ENCODE measurements at places on chromosomes 4 and X.
A peak's percentile ranks its signal among the peaks of the same experiment; 100 is the strongest.

DNA sequence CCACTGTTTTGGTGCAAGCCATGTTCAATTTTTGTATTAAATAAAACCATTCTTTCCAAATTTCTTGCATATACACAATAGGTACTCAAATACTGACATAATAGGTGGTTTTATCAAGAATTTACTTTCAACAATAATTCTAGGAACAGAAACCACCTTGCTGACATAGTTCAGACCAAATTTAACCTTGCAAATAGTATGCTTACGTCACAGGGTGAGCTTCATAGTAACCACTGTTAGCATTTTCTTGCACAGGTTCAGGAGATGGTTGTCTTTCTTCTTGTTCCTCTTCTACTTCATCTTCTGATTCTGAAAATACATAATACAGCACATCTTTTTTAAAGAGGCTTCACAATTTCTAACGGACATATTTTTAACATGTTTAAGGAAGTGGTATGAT, 17.6 kb downstream of the G3BP2 start:
- no peak for DNase-seq

- DNase-seq = no peak
Observed at GRCh38 chr4:151575646-151576045, 166.7 kb downstream of the FHIP1A start.

- no peak for DNase-seq
Observed at GRCh38 chrX:124216396-124217115, 115.9 kb upstream of the TEX13D start.

DNA sequence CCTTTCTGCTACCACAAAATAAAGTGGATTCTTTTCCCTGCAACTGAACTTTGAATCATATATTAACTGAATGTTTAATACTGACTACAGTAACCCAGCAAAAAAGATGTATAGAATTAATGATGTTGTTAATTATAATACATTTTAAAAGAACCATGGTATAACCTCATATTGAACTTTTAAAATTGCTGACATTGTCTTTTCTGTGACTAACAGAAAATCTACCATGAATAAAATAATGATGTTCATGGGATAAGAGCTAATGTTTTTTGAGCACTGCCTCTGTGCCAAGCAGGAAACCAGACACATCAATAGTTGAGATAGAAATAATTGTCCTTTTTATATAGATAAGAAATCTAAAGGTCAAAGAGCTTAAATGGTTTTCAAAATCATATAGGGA, 691.9 kb downstream of the PDHA2 start:
- DNase-seq = no peak

DNA sequence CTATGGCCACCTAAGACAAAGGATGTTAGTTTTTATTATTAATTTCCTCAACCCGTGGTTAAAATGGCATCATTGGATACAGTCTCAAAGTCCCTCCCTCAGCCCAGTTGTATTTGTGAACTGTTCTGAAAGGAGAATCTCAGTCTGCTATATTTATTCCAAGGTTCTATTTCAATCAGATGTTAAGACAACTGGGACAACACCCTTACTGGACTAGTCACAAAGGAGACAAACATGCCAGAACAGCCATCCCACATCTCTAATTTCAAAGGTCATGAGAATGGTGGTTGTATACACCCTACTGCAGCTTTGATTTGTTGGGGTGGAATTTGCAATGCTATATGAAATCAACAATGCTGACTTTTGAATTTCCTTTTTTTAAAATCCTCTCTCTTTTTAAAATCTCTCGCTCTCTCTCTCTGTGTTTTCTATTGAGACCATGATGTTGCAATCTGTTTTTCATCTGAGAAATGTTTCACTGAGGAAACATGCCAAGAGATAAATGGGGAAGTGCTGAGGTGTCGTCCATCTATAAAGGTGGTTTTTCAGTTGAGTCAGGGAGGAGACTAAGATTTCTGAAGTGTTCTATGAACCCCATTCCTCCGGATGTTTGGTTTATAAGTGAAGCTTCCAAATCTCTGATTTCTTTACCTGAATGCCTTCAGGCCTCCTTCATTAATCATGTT, 201.5 kb upstream of the GATB start:
- no peak for DNase-seq

GRCh38 chr4:74157154-74157553, 764 bp upstream of the MTHFD2L start:
- DNase-seq = no peak

DNA sequence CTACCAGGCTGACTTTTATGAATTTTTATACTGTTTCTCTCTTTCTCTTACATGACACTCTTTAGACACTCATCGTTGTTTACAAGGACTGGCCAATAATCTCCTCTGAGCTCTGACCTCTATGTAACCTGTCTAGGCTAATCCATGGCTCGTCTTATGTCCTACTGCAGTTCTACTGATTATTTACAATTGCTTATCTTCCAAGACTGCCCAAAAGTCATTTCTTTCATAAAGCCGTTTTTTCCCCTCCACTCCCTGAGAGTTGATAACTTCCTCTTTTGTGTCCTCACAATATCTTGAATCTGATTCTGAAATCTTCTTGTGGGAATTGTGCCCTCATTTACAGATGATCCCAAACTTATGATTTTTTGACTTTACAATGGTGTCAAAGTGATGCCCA, 18.3 kb upstream of the SNCA start:
- DNase-seq = no peak

DNA sequence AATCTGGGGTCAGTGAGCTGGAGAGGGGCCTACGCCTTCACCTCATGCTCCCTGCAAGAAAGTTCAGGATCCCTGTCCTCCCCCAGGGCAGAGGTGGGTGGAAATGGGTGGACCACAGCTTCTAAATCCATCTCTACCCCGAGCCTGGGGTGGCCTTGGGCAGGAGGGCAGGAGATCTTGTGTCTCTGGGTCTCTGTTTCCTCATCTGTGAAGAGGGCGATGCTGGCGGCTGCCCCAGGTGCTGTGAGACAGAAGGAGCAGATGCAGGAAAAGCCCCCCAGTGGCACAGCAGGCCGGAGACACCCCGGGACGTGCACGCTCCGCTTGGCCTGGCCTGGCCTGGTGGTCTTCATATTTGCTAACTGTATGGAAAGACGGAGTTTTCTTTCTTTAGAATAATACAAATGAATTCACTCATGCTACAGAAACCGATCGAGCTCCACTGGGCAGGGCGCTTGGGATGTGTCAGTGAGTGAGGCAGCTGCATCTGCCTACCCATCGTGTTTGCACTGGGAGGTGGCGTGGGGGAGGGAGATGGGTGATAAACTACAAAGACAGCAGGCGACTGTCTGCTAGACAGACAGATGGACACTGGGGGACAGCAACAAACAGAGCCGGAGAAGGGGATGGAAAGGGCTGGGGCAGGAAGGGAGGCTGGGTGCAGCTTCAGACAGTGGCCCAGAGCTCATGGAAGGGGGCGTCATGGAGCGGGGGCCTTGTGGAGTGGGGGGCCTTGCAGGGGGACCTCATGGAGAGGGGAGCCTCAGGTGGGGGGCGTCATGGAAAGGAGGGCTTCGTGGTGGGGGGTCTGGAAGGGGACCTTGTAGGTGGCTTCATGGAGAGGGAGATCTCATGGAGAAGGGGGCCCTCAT, 136.2 kb downstream of the CPZ start:
- no peak for DNase-seq

- DNase-seq = peak; percentile 47
Observed at GRCh38 chr4:15003891-15004738, 1.8 kb downstream of the CPEB2 start.

- no peak for DNase-seq
Observed at GRCh38 chr4:153850533-153851280, 61.8 kb upstream of the SFRP2 start.

DNA sequence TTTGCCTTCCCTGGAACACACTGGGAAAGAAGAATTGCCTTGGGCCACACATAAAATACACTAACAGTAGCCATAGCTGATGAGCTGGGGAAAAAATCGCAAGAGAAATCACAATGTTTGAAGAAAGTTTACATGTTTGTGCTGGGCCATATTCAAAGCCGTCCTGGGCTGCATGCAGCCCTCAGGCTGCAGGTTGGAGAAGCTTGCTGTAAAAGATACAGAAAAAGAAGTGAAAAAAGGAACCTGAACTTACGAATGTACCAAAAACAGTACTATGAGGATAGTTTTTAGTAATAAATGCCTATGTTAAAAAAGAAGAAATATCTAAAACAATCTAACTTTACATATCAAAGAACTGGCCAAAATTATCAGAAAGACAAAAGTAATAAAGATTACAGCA, 82.1 kb downstream of the UGT2B28 start:
- no peak for DNase-seq

- no peak for DNase-seq
Observed at GRCh38 chr4:55074386-55074785, 51.0 kb downstream of the KDR start.

GRCh38 chrX:5113128-5113527, 1115.5 kb downstream of the NLGN4X start:
- DNase-seq = no peak

GRCh38 chr4:9925750-9926439, 95.4 kb downstream of the SLC2A9 start:
- DNase-seq = no peak

All from left hindlimb (tissue), 1 donor.